ENCODE measurements at places on chromosomes 6 and 20.

- no peak for DNase-seq
These were observed 296.7 kb downstream of the ZFAND3 start for GRCh38 chr6:38116248-38116647.

GRCh38 chr6:3294921-3295871 is 36.4 kb downstream of the PSMG4 start:
- DNase-seq: no peak

GRCh38 chr20:19644085-19644484 is 114.0 kb upstream of the RIN2 start:
- DNase-seq: no peak

GRCh38 chr6:143564484-143565017 is 53.0 kb upstream of the FUCA2 start:
- no peak for DNase-seq

GRCh38 chr6:122372647-122373046 is 26.8 kb upstream of the HSF2 start:
- DNase-seq: no peak

GRCh38 chr6:48136856-48137255 is 25.9 kb upstream of the PTCHD4 start:
- no peak for DNase-seq

GRCh38 chr6:53869964-53870363 is 75.2 kb downstream of the LRRC1 start:
- no peak for DNase-seq

GRCh38 chr6:157946865-157947532 is 34.7 kb upstream of the SYNJ2 start:
- DNase-seq: no peak

DNA sequence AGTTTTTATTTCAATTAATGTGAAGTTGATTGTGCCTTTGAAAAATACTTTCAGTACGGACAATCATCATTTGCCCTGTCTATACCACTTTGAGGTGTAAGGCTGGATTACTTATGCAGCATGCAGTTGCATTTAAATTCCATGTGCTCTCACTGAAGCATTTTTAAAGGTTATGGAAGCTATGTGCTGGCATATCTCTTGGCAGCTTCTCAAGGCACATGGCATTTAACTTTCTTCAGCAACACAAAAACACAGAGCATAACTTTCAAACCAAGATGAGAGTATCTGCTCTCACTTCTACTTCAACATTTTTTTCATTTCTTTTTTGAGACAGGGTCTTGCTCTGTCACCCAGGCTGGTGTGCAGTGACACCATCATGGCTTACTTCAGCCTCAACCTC is 360.6 kb upstream of the RUNX2 start:
- DNase-seq: no peak

DNA sequence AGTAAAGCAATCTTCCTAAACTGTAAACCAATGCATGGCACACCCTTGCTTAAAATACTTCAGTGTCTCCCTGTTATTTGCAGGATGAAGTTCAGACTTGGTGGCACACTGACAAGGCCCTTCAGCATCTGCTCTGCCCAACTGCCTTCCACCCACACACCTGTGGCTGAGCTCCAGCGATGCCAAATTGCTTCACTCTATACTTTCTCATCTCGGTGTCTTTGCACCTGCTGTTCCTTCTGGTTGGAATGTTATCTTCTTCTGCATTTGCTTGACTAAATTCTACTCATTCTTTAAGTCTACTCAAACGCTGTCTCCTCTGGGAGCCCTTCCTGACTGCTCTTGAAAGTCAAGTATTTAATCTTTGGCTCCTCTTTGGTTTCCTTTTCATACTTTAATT is 100.1 kb upstream of the SUPT3H start:
- DNase-seq: no peak

- DNase-seq: no peak
These were observed 231.4 kb downstream of the BMP2 start for GRCh38 chr20:6998909-6999308.

All from activated CD4-positive, alpha-beta T cell treated with anti-CD3 and anti-CD28 coated beads, Interleukin-2, amount 50 U/mL, for 4 hours (primary cell).